Activated CD8-positive, alpha-beta memory T cell treated with anti-CD3 and anti-CD28 coated beads for 4 hours (primary cell): ENCODE measurements at places on chromosomes 5 and 9.

- no peak for DNase-seq
Measured at GRCh38 chr9:135335691-135336181, 143.8 kb upstream of the PPP1R26 start.

GRCh38 chr9:109910671-109911518 lies 130.9 kb downstream of the PALM2AKAP2 start:
- DNase-seq, result no peak

DNA sequence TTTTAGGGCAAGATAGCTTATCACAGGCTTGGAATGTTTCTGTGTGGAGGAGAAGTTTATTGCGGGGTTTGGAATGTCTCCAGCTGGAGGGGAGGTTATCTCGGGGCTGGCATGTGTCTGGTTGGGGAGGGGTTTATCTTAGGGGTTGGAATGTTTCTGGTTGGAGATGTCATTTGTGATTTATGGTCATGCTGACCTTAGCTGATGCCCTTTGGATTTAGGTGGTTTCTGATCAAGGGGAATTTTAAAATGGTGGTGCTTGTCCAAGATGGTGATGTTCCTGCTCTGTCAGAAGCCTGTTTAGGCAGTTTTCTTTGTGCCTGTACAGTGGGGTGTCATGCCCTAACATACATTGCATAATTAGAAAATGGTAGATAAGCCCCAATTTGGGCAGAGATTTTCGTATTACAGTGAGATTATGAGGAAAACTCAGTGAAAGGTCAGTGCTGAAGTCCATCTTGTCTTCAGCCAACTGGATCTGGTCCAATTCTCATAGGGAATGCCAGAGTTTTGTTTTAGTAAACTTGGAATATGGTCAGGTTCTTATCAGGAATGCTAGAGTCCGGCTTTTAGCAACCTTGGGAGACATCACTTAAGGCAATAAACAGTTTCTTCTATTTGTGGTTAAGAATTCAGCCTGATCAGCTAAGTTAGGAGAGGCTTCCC lies 14.3 kb downstream of the CDK20 start:
- no peak for DNase-seq

DNA sequence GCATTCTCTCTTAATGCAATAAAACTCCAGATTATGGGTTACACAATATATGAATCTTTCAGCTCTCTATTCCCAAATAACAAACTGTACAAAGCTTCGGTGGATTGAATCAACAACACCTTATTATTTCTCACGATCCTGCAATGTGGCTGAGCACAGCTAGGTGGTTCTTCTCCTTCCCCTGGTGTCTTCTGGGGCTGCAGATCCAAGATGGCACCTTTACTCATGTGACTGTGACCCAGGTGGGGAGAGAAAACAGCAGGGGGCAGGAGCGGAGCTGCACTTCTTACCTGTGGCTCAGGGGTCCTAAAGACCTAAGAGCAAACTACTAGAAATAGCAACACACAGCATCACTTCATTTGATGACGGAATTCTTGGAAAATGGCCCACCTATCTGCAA lies 233.1 kb downstream of the IRX1 start:
- no peak for DNase-seq

GRCh38 chr5:149419532-149419858 lies 40.4 kb upstream of the IL17B start:
- DNase-seq, result no peak

GRCh38 chr5:146313027-146313426 lies 25.6 kb upstream of the POU4F3 start:
- DNase-seq, result no peak

DNA sequence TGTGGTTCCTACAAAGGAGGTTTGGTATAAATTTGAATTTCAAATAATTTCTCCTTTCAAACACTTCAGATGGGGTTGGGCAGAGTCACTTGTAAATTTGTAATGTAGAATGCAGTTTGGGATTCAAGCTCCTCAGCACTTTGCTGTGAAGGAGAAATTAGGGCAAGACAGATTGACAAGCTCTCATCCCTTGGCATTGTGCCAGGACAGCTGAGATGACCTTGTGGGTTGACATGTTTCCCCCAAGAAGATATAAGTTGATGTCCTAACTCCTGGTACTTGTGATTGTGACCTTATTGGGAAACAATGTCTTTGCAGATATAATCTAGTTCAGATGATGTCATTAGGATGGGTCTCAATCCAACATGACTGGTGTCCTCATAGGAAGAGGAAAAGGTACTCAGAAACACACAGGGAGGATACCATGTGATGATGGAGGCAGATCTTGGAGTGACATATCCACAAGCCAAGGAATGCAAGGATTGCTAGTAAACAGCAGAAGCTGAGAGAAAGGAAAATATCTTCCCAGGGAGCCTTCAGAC lies 408.3 kb downstream of the MED10 start:
- DNase-seq, result no peak

DNA sequence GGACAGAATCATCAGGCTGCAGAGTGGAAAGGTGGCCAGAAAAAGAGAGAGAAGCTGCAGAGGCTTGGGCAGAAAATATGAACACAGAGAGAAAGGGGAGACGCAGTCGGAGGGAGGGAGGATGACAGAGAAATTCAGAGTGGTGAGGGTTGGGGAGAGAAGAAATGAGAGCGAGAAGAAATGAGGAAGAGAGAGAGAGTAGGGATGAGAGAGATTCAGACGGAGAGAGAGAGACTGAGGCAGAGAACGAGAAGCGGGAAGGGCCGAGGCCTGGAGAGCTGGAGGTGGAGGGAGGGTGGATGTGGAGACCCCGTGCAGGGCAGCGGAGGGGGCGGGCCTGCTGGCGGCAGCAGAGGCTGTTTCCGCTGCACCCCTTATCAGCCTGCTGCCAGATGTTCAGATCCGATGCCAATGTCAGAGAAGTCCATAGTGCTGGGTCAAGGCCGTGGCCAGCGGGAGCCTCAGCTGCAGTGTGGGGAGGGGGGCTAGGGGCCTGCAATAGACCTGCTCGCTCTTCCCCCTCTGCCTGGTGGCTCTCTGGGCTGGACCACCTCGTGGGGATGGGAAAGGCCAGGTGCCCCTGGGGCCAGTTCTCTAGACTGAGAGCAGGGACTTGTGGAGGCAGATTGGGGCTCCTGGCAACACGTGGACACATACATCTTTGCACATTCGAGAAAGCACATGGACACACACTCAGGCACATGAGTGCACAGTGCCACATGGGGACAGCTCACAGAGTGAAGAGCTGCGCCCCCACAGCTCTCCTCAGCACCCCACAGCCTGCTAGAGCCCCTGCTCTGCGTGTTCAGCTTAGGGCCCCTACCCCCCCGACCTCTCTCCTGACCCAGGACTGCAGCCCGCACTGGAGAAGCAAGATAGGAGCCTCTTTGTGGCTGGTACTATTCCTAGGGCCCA lies 4.9 kb upstream of the NR5A1 start:
- no peak for DNase-seq

- DNase-seq, result no peak
Measured at GRCh38 chr9:7392148-7392547, 407.4 kb downstream of the DMAC1 start.

DNA sequence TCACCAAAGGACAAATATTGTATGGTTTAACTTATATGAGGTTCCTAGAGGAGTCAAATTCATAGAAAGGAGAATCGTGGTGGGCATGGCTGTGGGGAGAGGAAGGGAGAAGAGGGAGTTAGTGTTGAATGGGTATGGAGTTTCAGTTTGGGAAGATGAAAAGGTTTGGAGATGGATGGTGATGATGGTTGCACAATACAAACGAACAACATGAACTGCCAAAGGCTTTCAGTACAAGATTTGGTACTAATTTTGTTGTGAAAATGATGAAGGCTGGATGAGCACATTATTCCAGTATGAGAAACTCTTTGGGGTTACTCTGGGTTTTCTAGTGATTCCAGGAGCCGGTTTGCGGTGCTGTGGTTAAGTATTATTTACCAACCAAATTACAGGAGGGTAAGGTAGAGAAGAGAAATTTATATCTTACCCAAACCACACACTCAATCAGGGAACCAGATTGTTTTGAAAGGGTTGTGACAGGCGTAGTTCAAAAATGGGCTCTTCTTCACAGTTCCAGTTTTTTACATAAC lies 112.0 kb upstream of the TBC1D2 start:
- no peak for DNase-seq
